Hematopoietic multipotent progenitor cell treated with erythropoietin and hydrocortisone succinate and interleukin-3 and kit ligand, for 4 days (in vitro differentiated cells): ENCODE measurements at places on chromosomes 4 and X.

- no peak for DNase-seq
Observed at GRCh38 chr4:67743194-67743593, 11.0 kb downstream of the GNRHR start.

- no peak for DNase-seq
Observed at GRCh38 chr4:68466185-68466584, 18.9 kb downstream of the TMPRSS11E start.

- no peak for DNase-seq
Observed at GRCh38 chr4:110046588-110047049, 133.9 kb downstream of the EGF start.

GRCh38 chr4:64539234-64539849 lies 130.1 kb upstream of the TECRL start:
- DNase-seq, result peak; percentile 77

DNA sequence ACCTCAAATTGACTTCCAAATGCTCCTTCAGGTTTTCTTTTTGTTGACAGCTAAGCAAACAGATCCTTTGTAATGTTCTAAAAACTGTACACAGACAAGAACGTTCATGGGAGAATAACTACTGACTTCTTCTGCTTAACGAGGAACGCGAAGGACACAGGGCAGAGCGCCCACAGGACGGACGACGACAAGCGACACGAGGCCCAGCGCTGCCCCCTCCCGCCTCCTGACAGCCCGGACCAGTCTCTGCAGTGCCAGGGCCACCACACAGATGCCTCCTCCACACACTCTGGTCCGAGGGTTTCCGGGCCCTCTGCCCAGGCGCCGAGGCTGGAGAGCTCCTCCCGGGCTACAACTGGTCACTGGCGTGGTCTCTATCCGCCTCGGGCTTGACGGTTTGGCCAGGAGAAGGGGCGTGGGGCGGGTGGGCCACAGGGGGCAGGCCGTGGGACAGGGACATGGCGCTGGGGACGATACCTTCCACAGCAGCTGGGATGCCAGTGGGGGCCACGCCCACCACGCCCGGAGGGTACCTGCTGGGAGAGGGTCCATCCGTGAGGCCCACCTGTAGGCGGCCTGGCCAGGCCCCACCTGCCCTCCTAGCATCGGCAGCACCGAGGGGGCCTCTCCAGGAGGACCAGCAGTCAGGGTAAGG lies 36.9 kb downstream of the CTBP1 start:
- no peak for DNase-seq

GRCh38 chr4:100557306-100557705 lies 39.5 kb upstream of the EMCN start:
- no peak for DNase-seq

DNA sequence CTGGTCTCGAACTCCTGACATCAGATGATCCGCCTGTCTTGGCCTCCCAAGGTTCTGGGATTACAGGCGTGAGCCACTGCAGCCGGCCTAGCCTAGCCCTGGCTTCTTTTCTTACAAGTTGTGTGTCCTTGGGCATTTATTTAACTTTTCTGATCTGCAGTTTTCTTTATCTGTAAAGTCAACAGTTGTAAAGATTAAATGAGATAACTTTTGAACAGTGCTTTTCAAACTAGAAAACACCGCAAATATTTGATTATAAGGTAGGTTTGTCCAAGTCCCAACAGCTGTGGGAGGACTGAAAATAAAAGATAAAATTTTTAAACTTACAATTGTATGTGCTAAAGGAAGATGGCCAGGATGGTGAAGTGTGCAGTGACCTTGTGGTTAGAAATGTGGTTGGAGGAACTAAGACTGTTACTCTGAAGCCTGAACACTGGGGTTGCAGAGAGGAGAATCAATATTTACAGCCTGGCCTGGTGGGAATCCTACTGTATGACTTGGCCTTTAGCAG lies 44.8 kb downstream of the GSX2 start:
- DNase-seq, result peak; percentile 84

- peak; percentile 5 for DNase-seq
Observed at GRCh38 chrX:34893741-34894140, 48.9 kb upstream of the FAM47B start.

GRCh38 chrX:45505214-45505613 lies 304.5 kb upstream of the DIPK2B start:
- no peak for DNase-seq

DNA sequence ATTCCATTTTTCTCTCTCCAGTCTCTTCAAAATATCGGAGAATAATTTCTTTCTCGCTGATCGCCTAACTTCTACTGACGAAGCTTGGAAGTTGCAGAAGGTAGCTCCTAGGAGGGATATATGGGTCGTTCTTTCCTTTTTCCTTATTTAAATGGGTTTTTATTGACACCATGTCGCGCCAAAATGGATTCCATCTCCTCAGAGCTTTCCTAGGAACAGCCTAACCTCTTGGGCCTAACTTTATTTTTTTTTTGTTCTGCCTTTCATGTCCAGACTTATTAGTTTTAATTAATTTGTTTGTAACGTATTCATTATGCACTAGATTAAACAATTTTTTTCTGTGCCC lies 359.4 kb upstream of the ZCCHC13 start:
- peak; percentile 30 for DNase-seq

DNA sequence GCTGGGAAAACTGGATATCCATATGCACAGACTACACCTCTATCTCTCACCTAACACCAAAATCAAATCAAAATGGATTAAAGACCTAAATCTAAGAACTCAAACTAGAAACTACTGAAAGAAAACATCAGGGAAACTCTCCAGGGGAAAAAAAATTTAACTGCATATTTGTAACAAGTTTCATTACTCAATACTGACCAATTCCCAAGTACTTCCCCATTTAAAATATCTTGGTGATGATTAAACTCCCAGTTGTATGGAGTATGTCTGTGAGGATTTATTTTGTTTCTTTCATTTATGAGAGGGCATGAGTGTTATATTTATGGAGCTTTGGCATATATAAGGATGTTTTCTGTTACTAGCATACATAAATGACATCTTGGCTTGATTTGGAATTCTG lies 112.3 kb upstream of the IL15 start:
- peak; percentile 4 for DNase-seq

DNA sequence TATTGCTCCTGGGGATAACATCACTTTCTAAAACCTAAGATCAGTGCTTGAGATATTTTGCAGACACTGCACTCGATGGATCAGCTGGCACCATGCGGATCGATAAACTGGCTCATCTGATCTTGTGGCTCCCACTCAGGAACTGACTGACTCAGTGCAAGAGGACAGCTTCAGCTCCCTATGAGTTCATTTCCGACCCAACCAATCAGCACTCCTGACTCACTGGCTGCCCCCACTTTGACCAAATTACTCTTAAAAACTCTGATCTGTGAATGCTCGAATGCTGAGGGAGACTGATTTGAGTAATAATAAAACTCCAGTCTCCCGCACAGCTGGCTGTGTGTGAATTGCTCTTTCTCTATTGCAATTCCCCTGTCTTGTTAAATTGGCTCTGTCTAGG lies 110.1 kb downstream of the ANAPC4 start:
- no peak for DNase-seq

DNA sequence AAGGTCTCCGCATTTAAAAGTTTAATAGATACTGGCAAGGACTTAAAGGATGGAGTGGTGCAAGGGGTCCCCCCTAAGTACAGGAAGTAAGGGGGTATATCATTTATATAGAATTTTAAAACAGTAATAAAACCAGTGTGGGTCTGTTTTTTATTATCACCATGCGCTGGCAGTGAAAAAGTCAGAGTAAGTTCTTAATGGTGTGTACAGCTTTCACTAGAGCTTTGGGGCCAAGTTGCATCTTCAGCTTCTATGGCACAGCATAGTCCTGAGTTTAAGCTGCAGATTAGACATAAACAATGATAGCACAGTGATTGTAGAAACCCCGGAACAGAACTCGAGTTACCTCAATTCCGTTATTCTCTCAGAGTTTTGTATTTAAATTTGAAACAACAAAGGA lies 27.6 kb downstream of the RHOH start:
- DNase-seq, result no peak

- no peak for DNase-seq
Observed at GRCh38 chr4:14180166-14180565, 552.6 kb upstream of the BOD1L1 start.

GRCh38 chrX:9282325-9282724 lies 182.5 kb upstream of the TBL1X start:
- DNase-seq, result peak; percentile 49

- DNase-seq, result no peak
Observed at GRCh38 chr4:52822583-52822971, 39.5 kb upstream of the RASL11B start.

- DNase-seq, result no peak
Observed at GRCh38 chrX:2635342-2635741, 55.8 kb upstream of the CD99 start.

GRCh38 chr4:145533001-145533400 lies 51.3 kb downstream of the SMAD1 start:
- DNase-seq, result no peak

DNA sequence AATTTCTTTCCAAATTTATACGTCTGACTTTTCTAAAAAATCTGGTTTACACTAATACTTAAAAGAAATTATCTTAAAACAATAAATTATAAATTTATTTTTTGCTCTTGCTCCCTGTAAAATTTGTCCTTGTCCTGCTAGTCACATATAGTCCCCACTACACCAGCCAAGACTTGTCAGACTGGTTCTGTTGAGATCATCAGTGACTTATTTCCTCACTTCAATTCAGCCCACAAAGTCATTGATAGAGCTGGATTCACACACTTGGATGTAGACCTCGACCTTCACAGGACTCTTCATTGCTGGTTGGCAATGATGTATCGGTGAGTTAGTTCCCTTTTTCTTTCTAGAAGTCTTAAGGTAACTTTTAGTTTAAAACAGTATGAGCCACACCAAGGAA lies at the start of gene TMPRSS11E:
Gene TMPRSS11E (plus strand): TSS at position 263 of the 400 bp plus-strand sequence. CDS start 50 bp downstream, at position 313.
- DNase-seq, result no peak

GRCh38 chrX:93580634-93581033 lies 92.7 kb downstream of the NAP1L3 start:
- no peak for DNase-seq

DNA sequence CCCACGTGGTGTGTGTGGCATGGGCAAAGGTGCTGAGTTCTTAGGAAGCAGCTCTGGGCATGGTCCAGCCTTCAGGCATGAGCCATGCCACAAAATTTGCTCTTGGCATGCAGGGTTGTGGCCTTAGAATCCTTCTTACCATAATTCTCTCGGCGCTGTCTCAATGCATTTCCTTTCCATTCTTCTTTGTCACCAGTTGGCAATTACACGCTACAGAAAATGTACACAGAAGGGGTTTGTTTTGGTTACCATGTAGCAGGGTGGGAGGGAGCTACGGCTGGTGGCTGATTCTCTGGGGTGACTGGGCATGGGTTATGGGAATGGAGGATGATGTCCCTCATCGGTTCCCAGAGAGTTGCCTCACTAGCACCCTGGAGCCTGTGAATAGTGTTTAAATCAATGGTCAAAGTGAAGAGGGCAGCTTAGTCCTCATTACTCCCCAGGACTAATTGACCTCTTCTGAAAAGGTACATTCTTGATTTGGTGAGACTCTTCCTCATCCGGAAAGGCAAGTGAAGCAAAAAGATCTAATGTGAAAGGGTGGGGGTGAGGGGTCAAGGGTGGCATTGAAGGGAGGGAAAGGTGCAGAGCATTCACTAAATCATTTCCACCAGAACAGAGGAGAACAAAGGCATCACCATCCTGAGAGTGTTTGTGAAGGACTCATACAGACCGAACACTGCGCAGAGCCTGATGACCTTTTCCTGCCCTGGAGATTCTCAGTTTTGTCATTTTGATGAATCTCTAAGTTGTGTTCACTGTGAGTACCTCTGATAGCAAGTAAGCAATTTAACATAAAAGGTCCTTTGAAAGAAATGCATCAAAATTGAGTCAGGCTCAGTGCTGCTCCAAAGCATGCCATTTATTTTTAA lies 199.8 kb upstream of the SFRP2 start:
- no peak for DNase-seq

GRCh38 chr4:88745581-88746163 lies 48.0 kb upstream of the NAP1L5 start:
- no peak for DNase-seq

- no peak for DNase-seq
Observed at GRCh38 chr4:87500092-87500462, 29.1 kb downstream of the SPARCL1 start.

GRCh38 chr4:164614999-164615398 lies 138.9 kb upstream of the SMIM31 start:
- DNase-seq, result no peak

DNA sequence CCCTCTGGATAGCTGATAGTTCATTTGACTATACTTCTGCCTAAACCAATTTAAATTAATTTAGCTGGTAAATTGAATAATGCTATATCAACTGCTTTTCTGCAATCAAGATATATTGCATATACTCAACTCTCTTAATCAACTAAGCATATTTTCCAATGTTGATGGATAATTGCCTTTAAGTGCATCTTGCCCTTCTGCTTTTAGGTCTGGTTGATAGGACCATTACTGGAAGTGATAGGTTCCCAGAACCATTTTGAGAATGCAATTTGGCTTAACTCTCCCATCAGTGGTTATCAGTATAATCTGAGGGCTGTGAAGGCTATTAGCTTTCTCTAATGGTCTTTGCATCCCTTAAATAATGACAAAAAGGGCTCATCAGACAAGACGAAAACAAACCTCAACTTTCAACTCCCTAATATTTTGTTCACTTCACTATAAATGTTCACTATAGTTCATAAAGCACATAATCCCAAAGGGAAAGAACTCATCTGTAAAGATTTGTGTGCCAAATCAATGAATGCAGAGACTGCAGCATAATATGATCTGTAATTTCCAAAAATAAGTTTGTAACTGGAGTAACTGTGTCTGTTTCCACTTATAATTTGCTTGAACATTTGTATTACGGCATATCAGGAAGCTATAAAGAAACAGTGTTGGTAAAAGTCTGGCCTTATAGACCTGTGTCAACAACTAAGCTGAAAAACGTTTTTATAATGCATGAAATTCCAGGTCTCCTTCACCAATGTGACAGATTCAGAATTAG lies 273.6 kb downstream of the FBXO8 start:
- no peak for DNase-seq

DNA sequence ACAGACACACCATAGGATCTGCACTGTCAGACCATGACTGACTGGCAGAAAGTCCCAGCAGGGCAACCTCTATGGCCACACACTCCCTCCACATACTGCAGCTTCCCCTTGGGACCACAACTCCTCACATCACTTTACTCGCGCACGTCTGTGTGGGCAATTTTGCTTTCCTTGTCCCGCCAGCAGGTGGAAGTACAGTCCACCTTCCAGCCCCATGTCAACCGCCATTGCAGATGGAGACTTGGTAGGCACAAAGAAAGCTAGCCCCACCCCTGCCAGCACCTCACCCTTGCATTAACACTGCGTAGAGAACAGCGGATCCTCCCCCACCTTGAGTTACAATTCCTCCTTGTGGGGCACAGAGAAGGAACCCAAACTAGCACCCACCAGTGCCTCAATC lies 74.4 kb upstream of the NAP1L2 start:
- peak; percentile 1 for DNase-seq

- peak; percentile 26 for DNase-seq
Observed at GRCh38 chr4:183157215-183157614, 58.2 kb downstream of the WWC2 start.

DNA sequence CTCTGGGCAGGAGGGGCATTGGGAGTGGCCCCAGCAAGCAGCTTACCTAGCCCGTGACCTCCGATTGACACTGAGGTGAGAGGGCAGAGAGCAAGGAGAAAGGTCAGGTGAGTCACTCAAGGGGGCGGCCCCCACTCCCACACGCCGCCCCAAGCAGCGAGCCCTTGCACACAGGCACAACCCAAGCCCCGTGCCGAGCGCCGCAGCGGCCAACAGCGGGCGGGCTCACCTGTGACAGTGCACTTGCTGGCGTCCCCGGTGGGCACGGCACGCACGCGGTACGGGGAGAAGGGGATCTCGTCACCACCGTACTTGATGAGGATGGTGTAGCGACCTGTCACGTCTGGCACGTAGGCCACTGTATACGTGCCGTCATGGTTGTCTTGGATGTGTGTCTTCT lies 17.2 kb downstream of the FLNA start:
- DNase-seq, result no peak

GRCh38 chr4:29970626-29971025 lies 749.5 kb upstream of the PCDH7 start:
- DNase-seq, result peak; percentile 0
